ENCODE measurements at places on chromosomes 4 and X.

- no peak for DNase-seq
These were observed 36.1 kb upstream of the IRF2 start for GRCh38 chr4:184510401-184510800.

DNA sequence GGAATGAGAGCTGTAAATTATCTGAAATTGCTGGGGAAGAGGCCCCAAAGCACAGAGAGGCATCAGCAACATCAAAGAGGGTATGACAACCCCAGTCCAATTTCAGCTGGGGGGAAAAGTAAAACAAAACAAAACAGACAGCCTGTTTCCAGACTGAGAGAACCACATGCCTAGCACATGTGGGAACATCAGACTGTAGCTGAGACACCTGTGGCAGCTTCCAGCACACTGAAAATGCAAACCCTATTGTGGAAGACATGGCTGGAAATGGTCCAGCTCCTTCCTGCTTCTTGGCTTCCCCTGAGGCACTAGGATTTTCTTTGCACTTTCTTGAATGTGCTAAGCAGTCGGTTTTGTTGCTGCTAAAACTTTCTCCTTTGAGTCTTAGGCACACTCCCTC, 240.9 kb upstream of the STS start:
- DNase-seq = no peak

GRCh38 chr4:8188085-8188484, 11.0 kb upstream of the SH3TC1 start:
- no peak for DNase-seq

GRCh38 chr4:152047451-152047850, 286.6 kb upstream of the GATB start:
- no peak for DNase-seq

DNA sequence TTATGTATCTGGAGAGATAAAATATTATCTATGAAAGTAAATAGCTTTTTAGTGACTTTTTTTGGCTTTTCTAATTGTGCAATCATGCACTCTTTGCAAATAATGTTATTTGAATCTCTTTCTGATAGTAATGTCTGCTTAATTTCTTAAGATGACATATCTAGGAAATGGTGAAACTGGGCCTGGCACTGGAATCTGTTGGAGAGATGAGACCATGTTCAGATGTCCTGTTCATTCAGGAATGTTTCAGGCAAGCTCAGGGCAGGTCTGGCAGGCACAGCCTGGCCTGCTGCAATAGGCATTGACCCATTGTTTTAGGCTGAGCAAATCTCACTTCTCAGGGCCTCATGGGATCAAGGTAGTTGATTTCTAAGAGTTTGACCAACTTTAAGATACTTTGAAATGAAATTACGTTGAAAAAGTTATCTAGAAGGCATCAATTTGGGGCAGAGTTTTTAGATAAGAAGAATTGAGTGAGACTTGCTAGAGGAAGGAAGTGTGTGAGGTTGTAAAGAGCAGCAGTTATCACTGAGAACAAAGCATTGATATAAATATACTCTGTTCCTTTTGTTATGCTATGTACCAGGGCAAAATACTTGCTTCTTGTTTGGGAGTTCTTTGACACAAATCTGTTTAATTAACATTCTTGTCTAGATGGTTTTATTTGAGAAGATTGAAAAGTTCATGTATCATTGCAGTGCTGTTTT, 133.0 kb upstream of the LEF1 start:
- DNase-seq = no peak

GRCh38 chr4:107831140-107831539, 6.4 kb downstream of the SGMS2 start:
- no peak for DNase-seq

GRCh38 chrX:5163663-5164062, 1065.0 kb downstream of the NLGN4X start:
- no peak for DNase-seq

DNA sequence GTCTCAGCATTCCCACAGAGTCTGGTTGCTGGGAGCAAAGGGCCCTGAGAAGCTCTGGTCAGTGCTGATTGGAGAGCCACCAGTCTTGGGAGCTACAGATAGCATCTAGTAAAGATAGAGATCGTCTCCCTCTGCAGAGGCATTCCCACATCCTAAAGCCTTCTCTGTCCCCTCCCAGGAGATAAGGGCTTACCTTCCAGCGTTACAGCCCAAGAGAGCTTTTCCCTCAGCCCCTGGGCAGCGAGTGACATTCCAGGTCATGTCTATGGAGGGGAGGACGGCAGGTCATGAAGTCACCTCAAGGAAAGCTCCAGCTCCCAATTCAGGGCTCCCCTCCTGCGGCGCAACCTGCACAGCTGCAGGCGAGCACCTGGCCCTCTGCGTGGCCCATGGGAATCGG, 29.9 kb downstream of the CLDN34 start:
- DNase-seq = no peak

- DNase-seq = peak; percentile 55
These were observed 50.0 kb downstream of the TMA16 start for GRCh38 chr4:163544407-163545038.

GRCh38 chrX:15848576-15848975, 6.0 kb downstream of the AP1S2 start:
- DNase-seq = no peak

GRCh38 chrX:318068-318738, 393 bp downstream of the GTPBP6 start:
- DNase-seq = no peak

DNA sequence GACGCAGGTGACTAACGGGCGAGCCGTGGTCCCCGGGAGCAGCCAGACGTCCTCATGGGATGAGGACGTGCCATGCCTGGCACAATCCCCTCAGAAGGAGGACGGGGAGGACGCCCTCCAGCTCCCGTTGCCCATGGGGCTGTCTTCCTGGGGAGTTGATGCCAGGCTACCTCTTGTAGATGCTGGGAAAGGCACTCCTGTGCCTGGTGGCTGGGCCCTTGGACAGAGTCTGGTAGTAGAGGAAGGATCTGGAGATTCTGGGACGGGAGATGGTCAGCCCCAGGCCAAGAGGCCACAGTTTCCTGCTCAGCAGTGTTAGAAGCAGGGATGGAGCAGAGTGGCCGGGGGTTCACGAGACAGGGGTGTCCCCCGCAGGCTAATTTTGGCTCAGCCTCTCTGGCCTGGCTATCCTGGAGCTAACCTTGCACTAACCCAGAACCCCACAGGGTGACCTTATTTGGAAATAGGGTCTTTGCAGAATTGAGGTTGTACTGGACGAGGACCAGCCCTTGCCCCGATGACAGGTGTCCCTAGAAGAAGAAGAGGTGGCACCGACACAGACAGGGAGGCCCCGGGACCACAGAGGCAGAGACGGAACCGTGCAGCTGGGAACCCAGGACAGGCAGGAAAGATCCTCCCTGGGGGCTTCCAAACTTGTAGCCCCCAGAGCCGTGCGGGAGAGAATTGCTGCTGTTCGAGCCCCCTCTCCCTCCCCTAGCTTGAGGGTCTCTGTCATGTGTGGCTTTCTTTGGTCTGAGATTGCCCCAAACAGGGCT, 50.1 kb upstream of the ADRA2C start:
- no peak for DNase-seq

DNA sequence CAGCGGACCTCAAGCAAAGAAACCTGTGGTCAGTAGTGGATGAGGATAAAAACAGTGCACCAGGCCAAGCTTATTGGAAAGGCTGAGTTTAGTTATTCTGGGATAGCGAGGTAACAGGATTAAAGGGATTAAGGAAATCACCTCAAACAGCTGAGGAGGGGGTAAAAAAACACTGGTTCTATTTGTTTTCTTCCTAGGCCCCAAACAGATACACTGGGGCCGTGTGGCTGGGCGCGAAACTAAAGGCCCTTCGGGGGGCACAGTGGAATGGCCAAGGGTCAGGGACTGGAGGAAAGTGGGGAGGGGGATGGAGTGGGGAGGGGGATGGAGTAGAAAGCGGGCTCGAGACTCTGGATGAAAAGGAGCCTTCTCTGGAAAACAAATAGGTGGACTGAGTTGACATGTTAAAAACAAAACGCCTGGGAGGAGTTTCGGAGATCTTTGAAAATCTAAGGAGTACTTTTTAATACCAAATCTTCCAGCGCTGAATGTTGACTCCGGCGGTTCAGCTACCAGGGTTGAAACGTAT, 2.9 kb downstream of the SOX3 start:
- DNase-seq = no peak

GRCh38 chr4:138092060-138092459, 150.1 kb downstream of the SLC7A11 start:
- no peak for DNase-seq

DNA sequence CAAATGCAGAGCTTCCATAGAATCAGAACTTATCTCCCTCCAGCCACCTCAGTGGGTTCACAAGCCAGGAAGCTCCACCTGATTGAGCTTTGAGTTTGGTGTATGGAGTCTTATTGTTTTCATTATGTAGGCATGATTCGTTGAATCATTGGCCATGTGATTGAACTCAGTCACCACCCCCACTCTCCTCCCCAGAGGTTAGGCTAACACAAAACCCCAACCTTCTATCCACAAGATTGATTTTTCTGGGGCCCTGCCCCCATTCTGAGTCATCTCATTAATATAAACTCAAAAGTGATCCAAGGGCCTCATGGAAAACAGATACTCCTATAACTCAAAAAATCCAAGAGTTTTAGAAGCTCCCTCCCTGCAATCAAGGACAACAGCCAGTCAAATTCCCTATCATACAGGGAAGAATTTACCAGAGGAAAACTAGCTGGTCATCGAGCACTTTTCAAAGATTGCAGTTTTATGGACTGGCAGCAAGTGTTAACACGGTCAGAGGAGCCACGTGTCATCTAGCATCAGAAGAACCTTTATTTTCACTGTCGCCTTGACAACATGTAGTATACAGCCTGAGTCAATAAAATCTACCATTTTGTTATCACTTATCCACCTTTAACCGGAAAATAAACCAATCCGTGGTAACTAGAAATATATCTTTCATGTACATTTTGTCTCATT, 35.9 kb upstream of the GUCY1B1 start:
- no peak for DNase-seq

GRCh38 chrX:134624046-134624430, 34.2 kb downstream of the PLAC1 start:
- no peak for DNase-seq

DNA sequence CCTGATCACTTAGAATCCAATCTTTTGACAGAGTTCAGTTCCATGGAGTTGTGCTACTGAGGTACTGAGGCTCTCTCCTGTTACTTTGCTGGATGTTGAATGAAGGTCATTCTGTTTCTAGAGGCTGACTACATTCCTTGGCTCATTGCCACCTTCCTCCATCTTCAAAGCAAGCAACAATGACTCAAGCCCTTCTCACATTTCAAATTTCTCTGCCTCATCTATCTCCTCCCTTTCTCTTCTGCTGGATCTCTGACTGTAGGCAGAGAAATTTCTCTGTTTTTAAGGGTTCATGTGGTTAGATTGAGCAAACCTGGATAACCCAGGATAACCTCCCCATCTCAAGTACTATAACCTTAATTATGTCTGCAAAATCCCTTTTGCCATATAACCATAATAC, 775.4 kb downstream of the STPG2 start:
- DNase-seq = no peak
